ENCODE measurements at places on chromosomes 2 and 18. TPM values are rescaled to one million over a fixed set of nuclear protein-coding genes. Genes with fewer than 3 reads are reported as not detected.

Gene FBXO48
- polyA plus RNA-seq: 0.31 TPM

- no peaks in the 10 kb centered on the region for H3K27me3 ChIP-seq
- H3K27ac ChIP-seq: no peak overlapping the region
- no peaks in the 10 kb centered on the region for H3K36me3 ChIP-seq
- H3K4me3 ChIP-seq: no peak overlapping the region
- DNase-seq: no peak
- H3K4me1 ChIP-seq: no peaks in the 10 kb centered on the region
These were observed 11.6 kb upstream of the GREB1L start for GRCh38 chr18:21230436-21230835.

Gene ABCB6
- 0.58 TPM for polyA plus RNA-seq

Gene ERBB4
- not detected for polyA plus RNA-seq

Gene CCDC141
- polyA plus RNA-seq: not detected

Gene POMC
- polyA plus RNA-seq: 4.6 TPM

Gene KIF1A
- polyA plus RNA-seq: not detected

GRCh38 chr2:108534584-108535356 is 500 bp downstream of the LIMS1 start:
- H3K4me3 ChIP-seq: peak overlapping the region; percentile 80
- peak; percentile 14 for DNase-seq

Gene SPATS2L
- 3.2 TPM for polyA plus RNA-seq

DNA sequence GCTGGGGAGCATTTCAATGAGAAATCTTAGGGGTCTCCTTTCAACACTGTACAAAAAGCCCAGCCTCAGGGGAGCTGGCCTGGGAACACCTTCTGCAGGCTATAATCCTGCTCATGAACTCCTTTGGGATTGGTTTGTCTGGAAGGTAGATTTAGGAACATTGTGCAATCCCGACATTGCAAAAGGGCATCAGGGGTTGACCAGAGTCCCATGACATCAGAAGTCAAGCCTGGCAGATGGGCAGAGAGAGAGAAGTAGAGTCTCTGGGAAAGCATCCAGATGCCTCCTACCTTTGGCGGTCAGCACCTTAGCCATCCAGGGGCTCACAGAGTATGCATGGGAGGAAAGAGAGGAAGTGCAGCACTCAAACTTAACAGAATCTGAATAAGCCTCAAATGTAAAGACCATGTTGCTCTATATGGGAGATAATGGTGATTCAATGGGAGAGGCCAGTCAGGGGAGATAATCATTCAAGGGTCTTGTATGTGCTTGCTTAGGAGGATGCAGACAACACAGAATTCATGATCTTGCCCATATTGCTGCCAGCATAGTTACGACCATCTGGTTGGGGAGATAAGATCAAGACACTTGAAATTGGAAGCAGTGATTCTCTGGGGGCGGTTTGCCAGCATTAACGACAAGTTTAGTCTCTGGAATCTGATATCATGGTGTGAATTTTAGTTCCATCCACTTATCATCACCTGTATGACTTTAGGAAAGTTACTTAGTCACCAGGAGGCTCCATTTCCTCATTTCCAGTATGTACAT is 58.3 kb upstream of the UPP2 start:
- no peak for DNase-seq
- H3K36me3 ChIP-seq: no peaks in the 10 kb centered on the region

Gene DNER
- 0.12 TPM for polyA plus RNA-seq

DNA sequence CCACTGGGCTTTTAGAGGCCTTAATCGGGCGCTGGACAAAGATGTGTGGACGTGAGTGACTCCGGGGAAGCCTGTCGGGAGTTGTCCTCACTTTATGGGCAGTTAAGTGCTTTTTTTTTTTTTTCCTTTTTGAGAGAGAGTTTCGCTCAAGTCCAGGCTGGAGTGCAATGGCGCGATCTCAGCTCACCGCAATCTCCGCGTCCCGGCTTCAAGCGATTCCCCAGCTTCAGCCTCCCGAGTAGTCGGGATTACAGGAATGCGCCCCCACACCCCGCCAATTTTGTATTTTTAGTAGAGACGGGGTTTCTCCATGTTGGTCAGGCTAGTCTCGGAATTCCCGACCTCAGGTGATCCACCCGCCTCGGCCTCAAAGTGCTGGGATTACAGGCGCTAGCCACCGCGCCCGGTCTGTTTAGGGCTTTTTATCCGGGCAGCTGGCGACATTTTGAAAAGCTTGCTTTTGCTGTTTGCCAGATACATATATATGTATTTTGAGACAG is 1.5 kb downstream of the MSH6 start:
- no peaks in the 10 kb centered on the region for H3K27me3 ChIP-seq
- no peak for DNase-seq
- H3K4me3 ChIP-seq: peak overlapping the region; percentile 57
- no peak overlapping the region for H3K27ac ChIP-seq

DNA sequence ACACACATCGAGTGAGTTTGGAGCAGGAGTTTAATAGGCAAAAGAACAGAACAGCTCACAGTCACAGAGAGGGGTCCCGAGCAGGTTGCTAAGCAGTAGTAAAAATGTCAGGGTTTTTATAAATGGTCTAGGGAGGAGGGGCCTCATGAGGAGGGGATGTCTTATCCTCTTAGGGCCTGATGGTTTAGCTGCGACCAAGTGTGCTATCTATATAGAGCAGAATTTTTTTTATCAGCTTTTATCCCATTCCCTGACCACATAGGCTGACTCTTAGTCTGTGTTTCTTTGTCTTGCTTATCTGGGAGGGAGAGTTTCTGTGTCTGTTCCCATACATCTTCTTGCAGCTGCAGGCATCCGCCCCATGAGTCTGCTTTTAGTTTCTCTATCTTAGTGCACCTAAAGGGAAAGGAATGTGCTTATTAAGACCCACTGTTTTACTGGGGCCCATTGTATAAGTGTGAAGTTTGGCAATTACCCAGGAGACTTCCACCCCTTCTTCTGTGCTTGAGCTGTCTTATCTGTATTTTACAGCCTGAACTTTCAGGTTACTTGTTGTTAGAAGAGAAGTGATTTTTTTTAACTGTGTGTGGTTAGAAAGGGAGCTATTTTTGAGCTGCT is 30.4 kb upstream of the GMCL1 start:
- peaks cover 16% of the 10 kb centered on the region for H3K4me1 ChIP-seq
- no peak overlapping the region for H3K4me3 ChIP-seq
- no peak for DNase-seq
- no peaks in the 10 kb centered on the region for H3K27me3 ChIP-seq
- no peak overlapping the region for H3K27ac ChIP-seq

Gene HOXD10
- polyA plus RNA-seq: not detected

Gene FEV
- polyA plus RNA-seq: not detected

DNA sequence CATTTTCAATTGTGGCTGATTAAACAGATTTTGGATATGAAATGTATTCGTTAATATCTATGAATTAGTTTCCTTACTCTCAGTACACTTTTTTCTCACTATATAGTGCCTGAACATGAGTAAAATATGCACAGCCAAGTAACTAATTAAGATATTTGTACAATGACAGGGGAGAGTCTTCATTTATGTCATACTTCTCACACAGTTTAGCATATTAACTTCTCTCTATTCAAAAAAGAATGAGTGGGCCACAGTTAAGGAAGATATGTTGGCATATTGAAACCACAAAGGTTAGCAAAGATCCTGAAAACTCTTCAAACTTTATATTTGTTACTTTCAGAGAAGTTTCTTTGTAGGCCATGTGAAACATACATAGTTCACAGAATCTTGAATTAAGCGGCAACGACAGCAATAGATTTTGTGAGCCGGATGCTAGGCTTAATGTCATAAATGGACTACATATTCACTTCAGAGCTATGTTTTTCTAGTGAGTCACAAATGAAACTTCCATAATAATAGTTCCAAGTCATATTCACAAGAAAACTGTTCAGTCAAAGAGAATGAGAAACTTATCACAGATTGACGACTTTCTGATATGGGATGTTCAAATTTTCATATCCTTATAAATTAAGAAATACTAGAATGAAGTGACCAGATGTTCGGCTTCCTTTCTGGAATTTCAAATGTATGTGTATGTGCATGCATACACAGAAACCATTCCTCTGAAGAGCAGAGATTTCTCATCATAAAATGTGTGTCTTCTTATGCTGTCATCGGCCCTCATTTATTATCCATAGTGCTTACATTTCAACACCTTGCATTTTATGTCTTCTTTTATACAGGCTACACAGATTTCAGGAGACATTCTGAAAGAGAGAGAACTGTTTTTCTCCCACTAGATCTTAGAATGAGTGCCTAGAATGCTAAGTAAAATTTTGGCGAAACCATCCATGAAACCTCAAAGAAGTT is 584.0 kb downstream of the SATB2 start:
- DNase-seq: no peak
- H3K4me3 ChIP-seq: no peak overlapping the region
- no peaks in the 10 kb centered on the region for H3K36me3 ChIP-seq
- no peak overlapping the region for H3K27ac ChIP-seq
- no peaks in the 10 kb centered on the region for H3K27me3 ChIP-seq

DNA sequence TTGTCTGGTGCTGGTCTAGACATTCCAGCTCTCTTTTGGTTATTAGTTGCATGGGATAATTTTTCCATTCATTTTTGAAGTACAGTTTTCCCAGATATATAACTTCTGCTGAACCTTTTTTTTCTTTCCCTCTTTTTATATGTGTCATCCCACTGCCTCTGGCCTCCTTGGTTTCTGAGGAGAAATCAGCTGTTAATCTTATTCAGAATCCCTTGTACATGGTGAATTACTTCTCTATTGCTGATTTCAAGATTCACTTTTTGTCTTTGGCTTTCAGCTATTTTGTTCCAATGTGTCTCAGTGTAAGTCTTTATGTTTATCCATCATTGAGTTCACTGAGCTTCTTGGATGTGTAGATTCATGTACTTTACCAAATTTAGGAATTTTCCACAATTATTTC is 99.7 kb downstream of the ARHGEF4 start:
- H3K27me3 ChIP-seq: no peaks in the 10 kb centered on the region
- no peak overlapping the region for H3K27ac ChIP-seq
- H3K4me1 ChIP-seq: no peaks in the 10 kb centered on the region
- H3K36me3 ChIP-seq: no peaks in the 10 kb centered on the region
- no peak for DNase-seq

DNA sequence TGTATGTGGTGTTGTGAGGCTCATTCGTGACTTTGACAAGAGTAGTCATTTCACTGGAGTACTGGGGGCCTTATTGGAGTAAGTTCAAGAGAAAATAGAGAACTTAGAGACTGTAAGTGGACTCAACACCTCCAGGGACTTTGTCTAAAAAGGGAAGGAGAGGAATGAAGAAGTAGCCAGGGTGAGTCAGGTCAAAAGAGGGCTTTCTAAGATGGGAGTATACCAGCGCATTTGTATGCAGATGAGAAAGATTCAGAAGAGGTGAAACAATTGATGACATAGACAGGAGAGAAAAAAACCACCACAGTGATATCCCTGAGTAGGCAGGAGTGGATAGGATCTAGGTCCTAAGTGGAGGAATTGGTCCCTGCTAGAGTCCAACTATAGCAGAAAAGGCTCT is 246.8 kb downstream of the IKZF2 start:
- H3K4me1 ChIP-seq: no peaks in the 10 kb centered on the region
- no peak overlapping the region for H3K4me3 ChIP-seq
- no peaks in the 10 kb centered on the region for H3K36me3 ChIP-seq
- no peak overlapping the region for H3K27ac ChIP-seq
- no peaks in the 10 kb centered on the region for H3K27me3 ChIP-seq

Gene RAD51AP2
- not detected for polyA plus RNA-seq

DNA sequence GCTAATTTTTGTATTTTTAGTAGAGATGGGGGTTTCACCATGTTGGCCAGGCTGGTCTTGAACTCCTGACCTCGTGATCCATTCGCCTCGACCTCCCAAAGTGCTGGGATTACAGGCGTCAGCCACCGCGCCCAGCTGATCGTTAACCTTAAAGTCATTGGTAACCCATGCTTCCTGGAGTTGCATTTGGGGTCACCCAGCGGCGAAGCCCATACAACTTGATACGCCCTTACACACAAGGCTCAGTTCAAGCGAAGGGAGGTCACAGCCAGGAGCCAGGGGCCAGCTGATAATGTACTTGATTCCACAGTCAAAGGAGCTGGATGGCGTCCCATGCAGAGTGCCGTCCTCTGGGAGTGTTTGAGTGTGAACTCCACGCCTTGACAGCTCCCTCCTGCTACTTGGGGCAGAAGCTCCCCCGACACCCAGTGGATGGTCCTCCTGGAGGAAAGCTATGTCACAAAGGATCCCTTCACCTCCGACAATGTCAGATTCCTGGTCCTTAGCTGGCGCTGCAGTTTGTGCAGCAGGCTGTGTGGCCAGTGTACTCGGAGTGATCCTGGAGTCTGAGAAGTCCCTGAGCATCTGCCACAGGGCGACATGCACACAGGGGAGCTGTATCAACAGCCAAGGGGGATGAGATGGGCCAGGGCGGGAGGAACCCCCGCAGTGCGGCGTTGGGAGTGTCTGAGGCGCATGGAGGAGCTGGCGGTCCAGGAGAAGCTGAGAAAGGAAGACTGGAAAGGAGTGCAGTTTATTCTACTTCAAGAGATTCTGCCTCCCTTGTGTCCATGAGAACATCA is 7.9 kb downstream of the CLHC1 start:
- no peaks in the 10 kb centered on the region for H3K27me3 ChIP-seq
- H3K4me1 ChIP-seq: peaks cover 23% of the 10 kb centered on the region
- H3K36me3 ChIP-seq: no peaks in the 10 kb centered on the region
- peak overlapping the region; percentile 82 for H3K4me3 ChIP-seq
- no peak overlapping the region for H3K27ac ChIP-seq

DNA sequence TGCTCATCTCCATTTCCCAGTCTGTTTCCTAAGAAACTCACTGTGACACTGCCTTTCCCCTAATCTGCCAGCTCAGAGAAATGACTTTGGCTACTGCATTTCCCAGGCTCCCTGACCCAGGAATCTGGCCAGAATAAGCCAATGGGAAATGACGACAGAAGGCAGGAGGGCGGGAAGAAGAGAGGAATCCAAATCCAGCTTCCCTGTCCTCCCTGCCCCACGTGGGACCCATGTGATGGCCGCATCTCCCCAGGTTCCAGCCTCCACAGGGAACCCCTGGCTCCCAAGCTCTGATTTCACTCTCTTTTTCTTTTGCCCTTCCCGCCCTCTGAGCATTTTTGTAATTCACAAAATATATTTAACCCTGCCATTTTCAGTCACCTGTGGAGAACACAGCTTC is 37.8 kb upstream of the RAB12 start:
- no peak for DNase-seq
- H3K27me3 ChIP-seq: no peaks in the 10 kb centered on the region
- H3K4me1 ChIP-seq: no peaks in the 10 kb centered on the region
- no peaks in the 10 kb centered on the region for H3K36me3 ChIP-seq
- no peak overlapping the region for H3K27ac ChIP-seq

GRCh38 chr2:195820373-195820772 is 163.3 kb downstream of the SLC39A10 start:
- H3K27ac ChIP-seq: no peak overlapping the region
- peak; percentile 54 for DNase-seq
- peaks cover 20% of the 10 kb centered on the region for H3K4me1 ChIP-seq
- no peak overlapping the region for H3K4me3 ChIP-seq

Gene CYS1
- not detected for polyA plus RNA-seq

Gene STEAP3
- 3.3 TPM for polyA plus RNA-seq

Gene ITSN2
- polyA plus RNA-seq: 40.4 TPM
